Fibroblast of skin of right biceps (primary cell): ENCODE measurements at places on chromosomes 4 and X.

GRCh38 chrX:11416600-11416999 is 123.4 kb downstream of the AMELX start:
- no peak for DNase-seq

GRCh38 chrX:18698737-18699650 is 8.5 kb upstream of the PPEF1 start:
- no peak for DNase-seq

- no peak for DNase-seq
These were observed 27.1 kb downstream of the AFM start for GRCh38 chr4:73508651-73509050.

DNA sequence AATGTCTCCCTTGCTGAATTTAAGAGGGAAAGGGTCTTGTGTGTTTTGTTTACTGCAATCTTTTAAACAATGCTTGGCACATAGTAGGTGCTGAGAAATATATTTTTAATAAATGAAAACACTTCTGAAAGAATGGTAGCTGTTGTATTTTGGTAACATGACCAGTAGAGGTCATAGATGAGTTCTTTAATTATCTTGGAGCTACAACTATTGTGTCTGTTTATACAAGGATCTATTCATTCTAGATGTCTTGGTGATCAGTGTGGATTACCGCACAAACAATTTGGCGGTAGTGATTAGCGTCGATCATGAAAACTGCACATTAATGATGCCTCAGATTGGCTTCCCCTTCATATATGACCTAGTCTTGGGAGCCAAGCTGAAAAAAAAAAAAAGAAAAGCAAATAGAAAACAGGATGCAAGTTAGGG is 21.4 kb upstream of the SCRG1 start:
- peak; percentile 36 for DNase-seq

DNA sequence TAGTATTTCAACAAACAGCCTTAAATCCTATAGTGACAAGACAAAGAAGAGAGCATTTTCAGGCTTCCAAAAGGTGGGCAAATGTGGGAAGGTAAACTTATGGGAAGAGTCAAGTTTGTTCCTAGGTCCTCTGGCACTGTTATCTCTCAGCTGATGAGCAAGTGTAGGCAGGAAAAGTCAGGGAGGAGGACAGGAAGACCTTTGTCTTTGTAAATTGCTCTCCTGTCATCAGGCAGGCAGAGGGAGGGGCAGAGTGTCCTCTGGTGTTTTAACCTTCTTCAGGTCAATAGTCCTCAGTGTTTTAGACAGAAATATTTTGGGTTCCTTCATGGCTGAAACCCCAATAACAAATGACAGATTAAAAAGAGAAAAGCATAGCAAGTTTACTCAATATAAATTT is 13.5 kb upstream of the GEMIN8 start:
- DNase-seq = no peak

GRCh38 chr4:67983333-67983732 is 20.0 kb upstream of the TMPRSS11A start:
- peak; percentile 5 for DNase-seq

GRCh38 chrX:131305926-131306325 is 16.8 kb upstream of the IGSF1 start:
- DNase-seq = peak; percentile 11

GRCh38 chrX:123859409-123859845 is 426 bp upstream of the XIAP start:
- DNase-seq = no peak

DNA sequence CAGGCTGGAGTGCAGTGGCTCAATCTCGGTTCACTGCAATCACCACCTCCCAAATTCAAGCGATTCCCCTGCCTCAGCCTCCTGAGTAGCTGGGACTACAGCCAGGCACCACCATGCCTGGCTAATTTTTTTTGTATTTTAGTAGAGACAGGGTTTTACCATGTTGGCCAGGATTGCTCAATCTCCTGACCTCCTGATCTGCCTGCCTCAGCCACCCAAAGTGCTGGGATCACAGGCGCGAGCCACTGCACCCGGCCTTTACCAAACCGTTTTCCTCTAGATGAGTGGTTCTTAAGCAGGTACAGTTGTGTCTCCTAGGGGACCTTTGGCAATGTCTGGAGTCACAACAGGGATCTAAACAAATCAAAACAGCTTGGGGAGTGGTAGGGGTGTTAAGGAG is 11.6 kb downstream of the AMELX start:
- DNase-seq = no peak

GRCh38 chr4:9384126-9384525 is 21.2 kb downstream of the USP17L30 start:
- no peak for DNase-seq
